Dorsolateral prefrontal cortex (tissue), 122 donors: ENCODE measurements at places on chromosomes 6 and 20.
A peak's percentile ranks its signal among the peaks of the same experiment; 100 is the strongest.

- no peak for DNase-seq
These were observed 10.5 kb upstream of the C20orf144 start for GRCh38 chr20:33651562-33652048.

- DNase-seq = no peak
These were observed 26.1 kb upstream of the ZNF831 start for GRCh38 chr20:59137532-59137931.

- no peak for DNase-seq
These were observed 110.5 kb downstream of the ISM1 start for GRCh38 chr20:13331536-13331935.

GRCh38 chr6:145904868-145905267 lies 59.3 kb downstream of the SHPRH start:
- DNase-seq = no peak

DNA sequence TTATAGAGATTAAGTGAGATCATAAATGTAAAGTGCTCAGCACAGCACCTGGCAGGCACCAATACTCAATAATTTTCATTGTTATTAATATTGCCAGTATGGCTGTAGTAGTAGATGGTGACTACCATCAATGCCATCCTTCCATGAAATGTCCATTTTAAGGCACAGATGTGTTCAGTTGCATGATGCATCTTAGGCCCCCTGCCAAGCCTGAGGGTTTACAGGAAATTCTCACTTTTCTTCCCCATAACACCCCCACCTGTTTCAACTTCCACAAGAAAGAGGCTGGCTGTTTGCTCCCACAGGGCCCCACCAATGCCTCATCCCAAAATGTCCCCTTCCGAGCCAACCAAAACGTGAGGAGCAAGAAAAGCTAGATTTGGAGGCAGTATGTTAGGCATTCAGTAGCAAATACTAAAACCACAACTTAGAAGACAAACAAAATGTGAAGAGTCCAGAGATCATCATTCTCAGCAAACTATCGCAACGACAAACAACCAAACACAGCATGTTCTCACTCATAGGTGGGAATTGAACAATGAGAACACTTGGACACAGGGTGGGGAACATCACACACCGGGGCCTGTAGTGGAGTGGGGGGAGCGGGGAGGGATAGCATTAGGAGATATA lies 110.6 kb upstream of the NHSL1 start:
- no peak for DNase-seq

- DNase-seq = no peak
These were observed 309.8 kb downstream of the CDC5L start for GRCh38 chr6:44697327-44697726.

GRCh38 chr6:41008011-41008410 lies 31.0 kb downstream of the UNC5CL start:
- DNase-seq = no peak

- no peak for DNase-seq
These were observed 90.6 kb upstream of the ADGRB3 start for GRCh38 chr6:68544450-68544849.

- no peak for DNase-seq
These were observed 96.5 kb downstream of the ERMARD start for GRCh38 chr6:169847901-169848311.

DNA sequence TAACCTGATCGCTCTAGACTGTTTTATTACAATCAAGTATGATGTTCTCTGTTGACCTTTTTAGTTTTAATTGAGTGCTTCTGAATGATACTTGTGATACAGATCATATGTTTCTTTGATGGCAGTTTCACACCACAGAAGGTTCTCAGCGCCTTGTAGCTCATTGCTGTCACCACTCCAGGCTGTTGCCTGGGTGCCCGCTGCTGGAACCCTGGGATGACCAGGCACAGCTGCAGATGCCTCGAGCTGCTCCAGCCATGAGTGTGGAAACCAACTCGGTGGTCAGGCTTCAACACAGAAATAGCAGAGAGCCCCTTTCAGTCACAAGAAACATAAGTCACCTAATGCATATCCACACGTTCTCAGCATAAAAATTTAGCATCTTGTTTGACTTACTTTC lies 112.7 kb downstream of the RPP40 start:
- DNase-seq = no peak

DNA sequence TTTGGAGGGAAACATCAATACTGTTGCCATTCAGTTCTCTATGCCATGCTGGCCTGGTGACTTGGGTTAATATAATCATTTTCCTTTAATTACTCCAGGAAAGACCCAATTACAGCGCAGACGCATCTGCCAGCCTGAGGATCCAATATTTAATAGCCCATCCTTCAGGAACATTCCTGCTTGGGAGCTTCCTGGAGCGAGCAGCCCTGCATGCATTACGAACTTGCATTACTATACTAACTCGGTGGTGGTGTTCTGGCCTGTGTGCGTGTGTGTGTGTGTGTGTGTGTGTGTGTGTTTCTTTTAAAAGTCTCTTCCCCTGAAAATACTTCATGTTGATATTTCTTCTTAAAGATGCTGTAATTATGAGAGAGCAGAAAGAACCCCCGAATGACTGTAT lies 26.5 kb downstream of the PMEPA1 start:
- DNase-seq = no peak

GRCh38 chr20:43710370-43711044 lies 16.3 kb downstream of the GTSF1L start:
- DNase-seq = no peak

DNA sequence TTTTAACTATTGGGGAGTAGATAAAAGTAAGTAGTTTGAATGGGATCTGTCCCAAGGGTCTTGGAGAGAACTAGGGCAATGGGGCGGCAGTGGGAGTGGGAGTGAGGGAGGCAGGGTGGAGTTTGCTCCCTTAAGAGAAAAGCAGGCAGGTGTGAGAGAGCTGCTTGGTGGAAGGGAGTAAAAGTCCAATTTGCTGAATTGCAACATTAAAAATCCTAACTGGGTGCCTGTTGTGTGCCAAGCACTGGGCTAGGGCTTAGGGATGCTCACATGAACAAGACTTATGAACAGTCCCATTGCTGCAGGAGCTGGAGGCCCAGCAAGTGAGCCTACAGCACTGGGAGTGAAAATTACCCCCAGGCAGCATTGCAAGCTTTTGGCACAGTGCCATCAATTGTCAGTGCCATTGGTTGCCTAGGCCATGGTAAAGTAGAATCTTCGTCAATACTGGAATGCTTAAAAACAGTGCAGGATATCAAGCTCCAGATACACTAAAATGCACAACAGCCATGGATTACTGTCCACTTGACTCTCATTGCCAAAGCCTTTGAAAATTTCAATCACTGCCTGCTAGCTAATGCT lies 277.7 kb upstream of the JARID2 start:
- no peak for DNase-seq

DNA sequence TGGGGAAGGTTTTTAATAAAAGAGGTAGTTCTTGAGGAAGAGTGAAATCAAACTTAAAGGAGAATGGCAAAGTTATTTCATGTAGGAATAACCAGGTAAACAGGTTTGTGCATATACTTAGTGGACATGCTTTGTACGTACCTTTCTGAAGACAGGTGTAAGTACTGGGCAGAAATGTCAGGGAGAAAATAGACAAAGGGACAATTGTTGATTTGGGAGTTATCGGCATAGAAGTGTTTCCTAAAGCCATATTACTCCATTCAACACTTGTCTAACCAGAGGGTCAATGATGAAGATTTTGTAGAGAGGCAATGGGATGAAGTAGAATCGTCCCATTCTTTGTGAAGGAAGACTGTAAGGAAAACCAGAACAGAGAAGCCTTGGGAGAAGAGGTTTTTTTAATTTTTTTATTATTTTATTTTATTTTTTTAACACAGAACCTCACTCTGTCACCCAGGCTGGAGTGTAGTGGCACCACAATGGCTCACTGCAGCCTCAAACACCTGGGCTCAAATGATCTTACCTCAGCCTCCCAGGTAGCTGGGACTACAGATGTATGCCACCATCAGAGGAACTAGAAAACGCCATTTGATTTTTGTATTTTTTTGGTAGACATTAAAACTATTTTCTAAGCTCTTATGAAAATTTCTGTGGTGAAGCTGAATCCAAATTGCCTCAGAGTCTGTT lies 18.0 kb downstream of the SMAP1 start:
- no peak for DNase-seq

- DNase-seq = no peak
These were observed 46.2 kb upstream of the BCLAF1 start for GRCh38 chr6:136335736-136336363.

- peak; percentile 26 for DNase-seq
These were observed 131.1 kb downstream of the PHACTR3 start for GRCh38 chr20:59735486-59735885.

DNA sequence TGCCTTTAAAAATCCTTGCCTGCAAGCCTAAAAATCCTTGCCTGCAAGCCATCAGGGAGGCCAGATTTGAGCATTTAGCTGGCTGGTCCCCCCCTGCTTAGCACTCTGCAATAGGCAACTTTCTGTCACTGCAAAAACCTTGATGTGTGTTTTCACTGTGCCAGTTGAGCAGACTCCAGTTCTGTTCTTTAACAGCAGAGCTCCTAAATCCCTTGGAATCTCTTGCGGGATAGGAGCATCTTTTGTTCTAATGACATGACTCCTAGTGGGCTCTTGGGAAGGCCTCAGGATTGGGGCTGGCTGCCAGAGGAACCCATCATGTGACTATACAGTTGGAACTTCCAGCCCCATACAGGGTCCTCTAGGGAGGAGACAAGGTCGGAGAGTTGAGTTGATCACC lies 50.4 kb downstream of the FAM184A start:
- DNase-seq = no peak

- DNase-seq = no peak
These were observed 8.4 kb upstream of the RIN2 start for GRCh38 chr20:19749618-19750071.

DNA sequence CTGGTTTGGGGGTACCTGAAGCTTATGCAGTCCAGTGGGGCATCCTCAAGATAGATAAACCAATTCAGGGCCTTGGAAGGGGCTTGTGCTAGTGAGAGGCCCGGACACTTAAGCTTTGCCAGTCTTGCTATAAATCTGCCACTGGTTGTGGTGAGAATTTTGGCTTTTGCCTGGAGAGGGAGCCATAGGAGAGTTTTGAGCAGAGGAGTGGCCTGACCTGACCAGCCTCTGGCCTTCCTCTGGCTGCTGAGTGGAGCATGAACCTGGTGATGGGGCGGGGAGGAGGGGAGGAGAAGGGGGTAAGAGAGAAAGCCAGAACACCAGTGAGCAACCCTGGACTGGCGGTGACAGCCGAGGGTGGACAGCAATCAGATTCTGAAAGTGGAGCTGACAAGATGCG lies 7.1 kb downstream of the TMEM74B start:
- DNase-seq = no peak

GRCh38 chr20:19897891-19898290 lies 119.3 kb upstream of the NAA20 start:
- no peak for DNase-seq

- DNase-seq = no peak
These were observed 20.6 kb downstream of the PLEKHG1 start for GRCh38 chr6:150620244-150620643.

DNA sequence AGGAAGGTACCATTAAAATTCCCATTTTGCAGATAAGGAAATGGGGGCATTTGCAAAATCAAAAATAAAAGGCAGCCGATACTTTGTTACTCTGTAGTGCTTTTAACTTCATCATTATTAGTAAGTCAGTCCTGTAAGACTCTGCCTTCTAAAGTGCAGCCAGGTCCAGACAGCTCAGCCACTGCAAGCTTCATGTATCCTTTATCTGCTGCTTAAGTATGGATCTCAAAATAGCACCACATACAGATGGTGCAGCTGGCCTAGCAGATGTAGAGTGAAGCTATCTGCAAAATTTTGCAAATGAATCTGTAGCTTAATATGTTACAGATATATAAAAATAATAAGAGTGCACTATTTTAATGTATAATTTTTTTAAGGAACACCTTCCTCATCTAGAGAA lies 53.4 kb downstream of the NUS1 start:
- no peak for DNase-seq

GRCh38 chr6:35302604-35303241 lies 5.1 kb downstream of the DEF6 start:
- no peak for DNase-seq

DNA sequence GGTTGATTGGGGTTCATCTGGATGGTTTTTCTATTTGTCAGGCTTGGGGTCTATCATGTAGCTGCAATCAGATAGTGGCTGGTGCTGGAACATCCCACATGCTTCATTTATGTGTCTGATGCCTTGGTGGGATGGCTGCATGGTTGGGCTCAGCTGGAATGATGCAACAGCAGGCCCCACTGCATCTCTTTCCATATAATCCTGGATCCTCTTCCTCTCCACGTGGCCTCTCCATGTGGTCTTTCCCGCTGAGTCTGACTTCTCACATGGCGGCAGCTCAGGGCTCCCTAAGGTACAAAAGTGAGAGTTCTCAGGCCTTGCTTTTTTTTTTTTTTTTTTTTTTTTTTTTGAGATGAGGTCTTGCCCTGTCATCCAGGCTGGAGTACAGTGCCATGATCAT lies 65.0 kb upstream of the SUPT3H start:
- no peak for DNase-seq

GRCh38 chr6:138550346-138550767 lies 51.1 kb upstream of the NHSL1 start:
- no peak for DNase-seq

- DNase-seq = no peak
These were observed 26.5 kb downstream of the SNPH start for GRCh38 chr20:1292620-1293019.

DNA sequence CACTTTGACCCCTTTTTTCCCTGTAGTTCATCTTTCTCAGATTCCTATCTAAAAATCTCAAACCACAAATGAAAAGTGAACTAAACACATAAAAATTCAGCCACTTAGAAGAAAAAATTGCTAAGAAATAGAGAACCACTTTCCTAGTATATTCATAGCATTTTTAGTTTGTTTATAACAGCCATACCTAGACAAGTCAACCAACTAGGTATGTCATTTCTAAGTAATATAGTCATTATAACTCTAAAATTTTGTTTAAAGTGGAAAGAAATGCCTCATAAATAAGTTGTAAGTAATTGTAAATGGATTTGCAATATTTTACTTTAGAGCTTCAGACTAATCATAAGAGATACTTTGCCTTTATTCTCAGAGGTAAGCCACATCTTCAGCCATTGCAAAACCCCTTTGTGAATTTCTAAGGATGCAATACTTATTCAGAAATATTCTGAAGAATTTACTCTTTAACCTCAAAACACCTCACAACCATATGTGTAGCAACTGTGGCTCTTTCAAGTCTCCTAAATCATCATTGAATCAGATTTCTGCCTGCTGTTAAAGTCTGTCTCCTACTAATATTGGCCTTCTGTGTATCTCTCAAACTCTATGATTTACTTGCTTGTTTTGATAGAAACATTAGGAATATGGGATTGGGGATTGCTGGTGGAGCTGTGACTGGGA lies 6.9 kb upstream of the SUMO4 start:
- DNase-seq = no peak

- no peak for DNase-seq
These were observed 252.7 kb downstream of the SOD2 start for GRCh38 chr6:159440349-159440748.

- DNase-seq = no peak
These were observed 23.2 kb upstream of the TXNDC5 start for GRCh38 chr6:7933794-7934193.

GRCh38 chr6:139370999-139371345 lies 3.5 kb downstream of the CITED2 start:
- DNase-seq = no peak

DNA sequence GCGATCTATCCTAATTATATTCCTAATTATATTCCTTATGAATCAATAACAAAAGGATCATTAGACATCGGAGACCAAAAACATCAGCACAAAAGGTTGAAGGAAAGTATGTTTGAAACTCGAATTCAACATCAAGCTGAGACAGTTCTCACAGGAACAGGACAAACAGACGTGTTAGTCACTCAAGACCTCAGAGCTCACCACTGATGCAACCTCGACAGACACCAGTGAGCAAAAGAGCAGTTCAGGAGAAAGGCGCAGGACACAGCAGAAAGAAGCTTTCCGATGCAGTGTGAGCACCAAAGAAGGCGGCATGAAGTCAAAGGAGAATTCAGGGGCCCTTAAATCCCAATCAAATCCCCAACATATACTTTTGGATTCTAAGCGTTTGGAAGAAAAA lies 6.3 kb upstream of the RAMACL start:
- no peak for DNase-seq
